Heart left ventricle (tissue), 16 donors: ENCODE measurements at places on chromosomes 16 and 17. TPM values are rescaled to one million over a fixed set of nuclear protein-coding genes. Genes with fewer than 3 reads are reported as not detected.
A peak's percentile ranks its signal among the peaks of the same experiment; 100 is the strongest.

DNA sequence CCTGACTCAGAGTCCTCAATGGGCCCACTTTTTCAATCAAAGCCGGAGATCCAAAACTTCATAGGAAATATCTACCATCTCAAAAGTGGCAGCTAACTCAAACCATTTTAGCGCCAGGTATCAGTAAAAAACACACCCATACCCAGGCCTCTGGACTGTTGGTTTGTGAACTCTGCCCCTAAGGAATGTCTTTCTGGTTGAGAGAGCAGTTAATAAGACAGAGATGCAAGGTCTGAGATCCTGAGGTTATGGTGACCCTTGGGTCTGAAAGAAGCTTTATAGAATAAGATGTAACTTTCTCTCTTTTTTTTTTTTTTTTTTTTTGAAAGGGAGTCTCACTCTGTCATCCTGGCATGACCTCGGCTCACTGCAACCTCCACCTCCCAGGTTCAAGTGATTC, 350.5 kb downstream of the SOX9 start:
- H3K4me3 ChIP-seq, result no peak overlapping the region
- no peak overlapping the region for H3K27ac ChIP-seq
- no peak for DNase-seq
- H3K27me3 ChIP-seq, result no peaks in the 10 kb centered on the region
- H3K36me3 ChIP-seq, result no peaks in the 10 kb centered on the region

GRCh38 chr17:44324571-44325275, at the start of gene SLC25A39:
Gene SLC25A39 (minus strand): TSS chr17:44324823. CDS start chr17:44323562, 1,261 bp downstream.
- H3K36me3 ChIP-seq, result peaks cover 28% of the 10 kb centered on the region
- H3K4me1 ChIP-seq, result peaks cover 7% of the 10 kb centered on the region
- H3K27ac ChIP-seq, result peak within 1 kb of the TSS; percentile 96
- peak within 1 kb of the TSS; percentile 82 for H3K4me3 ChIP-seq
- no peaks in the 10 kb centered on the region for H3K27me3 ChIP-seq

DNA sequence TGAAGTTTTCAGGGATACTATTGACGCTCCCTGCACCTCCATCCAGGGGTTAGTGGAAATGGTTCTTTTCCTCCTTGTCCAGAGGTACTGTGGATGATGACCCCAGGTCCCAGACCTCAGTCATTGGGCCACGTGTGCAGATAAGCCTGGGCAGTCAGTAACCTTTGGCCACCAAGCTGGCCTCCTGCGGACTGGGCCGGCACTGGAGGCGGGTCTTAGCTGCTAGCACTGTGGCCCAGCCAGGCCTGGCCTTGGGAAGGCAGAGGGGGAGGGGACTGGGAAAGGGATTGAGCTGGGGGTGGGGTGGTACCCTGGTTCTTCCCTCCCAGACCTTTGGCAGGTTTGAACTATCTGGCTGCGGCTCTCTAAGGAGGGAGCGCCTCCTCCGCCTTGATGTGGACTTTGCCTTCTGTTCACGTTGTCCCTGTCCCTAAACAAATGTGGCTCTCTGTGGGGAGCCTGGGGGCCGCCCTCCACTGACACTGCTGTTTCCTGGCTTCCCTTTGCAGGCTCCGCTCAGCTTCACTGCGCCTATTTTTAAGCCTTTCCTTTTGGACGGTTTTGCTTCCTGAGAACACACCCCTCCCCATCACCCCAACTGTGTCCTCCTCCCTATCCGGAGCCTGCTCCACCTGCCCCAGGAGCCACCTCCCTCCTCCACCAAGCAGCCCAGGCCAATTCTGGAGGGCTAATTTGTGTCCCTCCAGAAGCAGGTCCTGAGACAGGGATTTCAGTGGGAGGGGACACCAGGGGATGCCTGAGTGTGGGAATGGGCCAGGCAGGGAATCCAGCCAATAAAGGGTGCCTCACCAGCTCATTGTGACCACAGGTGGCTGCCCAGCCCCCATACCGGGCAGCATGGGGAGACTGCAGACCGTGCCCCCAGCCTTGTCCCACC, 251.9 kb downstream of the SEC14L1 start:
- H3K27me3 ChIP-seq, result no peaks in the 10 kb centered on the region
- no peak overlapping the region for H3K4me3 ChIP-seq
- peak; percentile 72 for DNase-seq
- no peaks in the 10 kb centered on the region for H3K36me3 ChIP-seq

DNA sequence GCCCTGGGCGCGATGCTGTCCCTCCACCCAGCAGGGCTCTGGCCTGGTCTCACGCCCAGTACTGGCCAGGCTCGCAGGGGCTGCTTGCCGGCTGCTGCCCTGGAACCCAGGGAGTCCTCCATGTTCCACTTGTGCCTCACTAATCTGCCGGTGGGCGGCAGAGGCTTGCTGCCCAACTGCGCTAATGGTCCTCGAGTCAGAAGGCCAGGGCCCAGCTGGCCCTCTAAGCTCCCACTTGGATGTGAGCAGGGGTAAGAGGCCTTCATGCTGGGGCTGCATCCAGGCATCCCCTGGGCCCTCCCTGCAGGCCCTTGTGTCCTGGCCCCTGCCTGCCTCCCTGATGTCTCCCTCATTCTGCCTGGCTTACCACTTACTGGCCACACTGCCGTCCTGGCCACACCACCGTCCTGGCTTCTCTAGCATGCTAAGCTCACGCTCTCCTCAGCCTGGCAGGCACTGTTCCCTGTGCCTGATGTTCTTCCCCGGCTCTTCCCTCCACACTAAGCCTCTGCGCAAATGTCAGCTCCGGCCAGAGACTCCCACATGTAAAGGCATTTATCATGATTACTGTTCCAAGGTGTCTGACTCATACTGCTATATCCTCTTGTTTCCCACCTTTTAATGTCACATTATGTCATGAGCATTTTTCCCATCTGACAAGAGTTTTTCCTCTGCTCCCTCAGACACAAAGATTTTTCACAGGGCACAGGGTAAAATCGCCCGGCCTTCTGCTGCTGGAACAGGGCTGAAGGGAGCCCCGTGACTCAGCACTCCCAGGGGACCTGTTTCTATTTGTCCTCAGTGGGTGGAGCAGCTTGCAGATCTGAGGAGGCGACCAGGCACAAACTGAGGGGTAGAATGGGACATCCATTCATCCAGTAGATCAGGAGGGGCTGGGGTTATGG, 15.9 kb downstream of the B9D1 start:
- peak overlapping the region; percentile 69 for H3K27ac ChIP-seq
- peak; percentile 83 for DNase-seq
- H3K4me3 ChIP-seq, result no peak overlapping the region
- no peaks in the 10 kb centered on the region for H3K27me3 ChIP-seq
- H3K4me1 ChIP-seq, result peaks cover 16% of the 10 kb centered on the region

- no peak overlapping the region for H3K4me3 ChIP-seq
- DNase-seq, result no peak
- no peaks in the 10 kb centered on the region for H3K27me3 ChIP-seq
- no peaks in the 10 kb centered on the region for H3K36me3 ChIP-seq
- no peaks in the 10 kb centered on the region for H3K4me1 ChIP-seq
These were observed 765.6 kb downstream of the CDH11 start for GRCh38 chr16:64356267-64356666.

- H3K4me3 ChIP-seq, result no peak overlapping the region
- H3K36me3 ChIP-seq, result no peaks in the 10 kb centered on the region
- peaks cover 30% of the 10 kb centered on the region for H3K4me1 ChIP-seq
- H3K27me3 ChIP-seq, result no peaks in the 10 kb centered on the region
These were observed 29.5 kb downstream of the WWOX start for GRCh38 chr16:78128913-78129312.

- no peak overlapping the region for H3K4me3 ChIP-seq
- no peaks in the 10 kb centered on the region for H3K4me1 ChIP-seq
- H3K36me3 ChIP-seq, result no peaks in the 10 kb centered on the region
- DNase-seq, result no peak
- no peak overlapping the region for H3K27ac ChIP-seq
These were observed 8.7 kb upstream of the KCNH6 start for GRCh38 chr17:63514477-63514876.

SPNS3 gene
- total RNA-seq, result 1.9 TPM

MMP2 gene
- 125 TPM for total RNA-seq

GAN gene
- total RNA-seq, result 17.7 TPM

ABAT gene
- 5.1 TPM for total RNA-seq
